ENCODE measurements at places on chromosomes 2 and 18.

DNA sequence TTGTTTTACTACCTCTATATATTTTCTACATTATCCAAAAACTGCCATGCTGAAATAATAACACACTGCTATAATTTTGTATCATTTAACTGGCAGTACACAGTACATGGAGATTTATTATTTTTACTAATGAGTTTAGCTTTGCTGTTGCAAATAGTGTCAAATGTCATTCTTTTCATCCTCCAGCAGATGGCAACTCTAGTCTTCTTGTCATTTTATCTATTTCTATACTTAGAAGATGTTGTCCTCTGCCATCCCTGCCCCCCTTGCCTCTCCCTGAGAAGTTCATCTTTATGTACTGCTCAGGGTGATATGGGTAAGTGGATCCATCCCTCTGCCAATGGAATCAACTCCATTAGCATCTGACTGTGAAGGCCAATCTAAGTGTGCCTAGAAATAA, 21.7 kb upstream of the LRRTM1 start:
- DNase-seq: no peak

GRCh38 chr18:48826806-48827205, 124.0 kb downstream of the SMAD7 start:
- DNase-seq: no peak

DNA sequence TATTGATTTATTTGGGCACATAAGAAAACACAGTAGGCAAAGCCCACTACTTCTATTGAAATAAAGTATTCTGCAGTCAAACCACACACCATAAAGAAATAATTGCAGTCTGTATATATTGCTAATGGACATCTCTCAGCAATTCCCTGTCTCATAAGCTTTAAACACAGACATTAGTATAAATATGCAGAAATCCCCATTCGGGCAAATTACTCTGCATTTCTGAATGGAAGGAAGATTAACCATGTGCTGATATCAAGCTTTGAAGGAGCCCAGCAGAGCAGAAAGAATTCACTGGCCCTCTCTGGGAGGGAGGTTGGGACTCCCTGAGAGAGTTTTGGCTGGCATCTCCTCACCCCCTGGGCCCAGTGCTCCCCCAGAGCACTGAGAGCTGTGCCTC, 269.6 kb downstream of the ATAD2B start:
- no peak for DNase-seq

- no peak for DNase-seq
Observed at GRCh38 chr2:117698287-117698686, 116.2 kb upstream of the DDX18 start.

DNA sequence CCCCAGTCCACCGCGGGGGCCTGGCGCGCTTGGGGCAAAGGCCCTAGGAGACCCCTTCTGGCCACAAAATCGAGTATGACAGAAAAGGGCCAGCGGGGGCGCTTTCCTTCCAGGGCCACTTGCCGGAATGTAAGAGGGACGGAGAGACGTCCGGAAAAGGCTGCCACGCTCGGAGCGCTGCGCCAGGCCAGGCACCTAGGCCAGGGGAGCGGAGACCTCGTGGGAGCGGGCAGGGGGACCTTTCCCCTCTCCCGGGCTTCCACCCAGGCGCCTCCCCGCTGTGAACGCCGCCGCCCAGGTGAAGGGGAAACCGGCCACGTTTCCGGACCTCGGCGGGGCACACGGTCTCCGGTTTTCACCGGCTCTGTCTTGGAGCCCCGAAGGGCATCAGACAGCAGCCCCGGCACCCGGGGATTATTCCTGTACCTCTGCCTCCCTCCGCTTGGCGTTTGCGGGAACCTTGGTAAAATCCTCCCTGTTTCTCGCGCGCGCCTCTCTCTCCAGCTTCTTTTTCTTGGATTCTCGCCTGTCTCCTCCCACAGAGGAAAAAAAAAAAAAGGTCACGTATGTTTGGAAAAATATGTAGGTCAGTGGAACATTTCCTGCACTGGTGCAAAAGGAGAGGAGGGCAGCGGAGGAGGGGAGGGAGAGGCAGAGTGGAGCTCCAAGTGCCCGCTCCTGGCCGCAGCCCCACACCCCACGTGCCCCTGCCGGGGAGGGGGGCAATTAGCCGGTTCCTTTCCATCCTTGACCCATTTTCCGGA, 1.2 kb upstream of the NPAS2 start:
- no peak for DNase-seq

GRCh38 chr2:60385648-60386047, 167.8 kb downstream of the BCL11A start:
- no peak for DNase-seq

- no peak for DNase-seq
Observed at GRCh38 chr2:69694894-69695849, 46.8 kb upstream of the ANXA4 start.

- DNase-seq: no peak
Observed at GRCh38 chr2:139940686-139941085, 1160.5 kb upstream of the NXPH2 start.

- DNase-seq: no peak
Observed at GRCh38 chr2:29068513-29068912, 5.8 kb downstream of the PCARE start.

DNA sequence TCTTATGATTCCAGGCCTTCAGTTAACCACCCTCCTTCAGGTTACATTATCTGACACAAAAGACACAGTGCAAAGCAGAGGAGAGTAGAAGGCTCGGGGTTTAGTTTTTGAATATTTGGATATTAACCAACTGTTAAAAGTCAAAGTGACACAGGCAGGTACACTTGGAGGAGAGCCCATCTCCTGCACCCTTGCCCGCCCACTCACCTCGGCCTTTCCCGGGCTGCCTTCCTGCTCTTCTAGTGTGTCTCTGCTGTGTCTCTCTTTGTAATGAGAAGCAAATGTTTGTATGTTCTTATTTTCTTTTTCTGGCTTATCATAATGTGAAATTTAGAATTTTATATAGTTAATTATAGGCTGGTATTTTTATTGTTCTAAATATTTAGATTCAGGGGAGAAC, 35.1 kb downstream of the ZNF236 start:
- DNase-seq: no peak

- no peak for DNase-seq
Observed at GRCh38 chr18:75527848-75528685, 100.6 kb upstream of the SMIM21 start.

- DNase-seq: no peak
Observed at GRCh38 chr18:49546719-49547273, 15.1 kb upstream of the LIPG start.

DNA sequence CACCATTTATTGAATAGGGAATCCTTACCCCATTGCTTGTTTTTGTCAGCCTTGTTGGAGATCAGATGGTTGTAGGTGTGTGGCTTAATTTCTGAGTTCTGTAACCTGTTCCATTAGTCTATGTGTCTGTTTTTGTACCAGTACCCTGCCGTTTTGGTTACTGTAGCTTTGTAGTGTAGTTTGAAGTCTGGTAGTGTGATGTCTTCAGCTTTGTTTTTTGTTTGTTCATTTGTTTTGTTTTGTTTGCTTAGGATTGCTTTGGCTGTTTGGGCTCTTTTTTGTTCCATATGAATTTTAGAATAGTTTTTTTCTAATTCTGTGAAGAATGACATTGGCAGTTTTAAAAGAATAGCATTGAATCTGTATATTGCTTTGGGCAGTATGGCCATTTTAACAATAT, 12.7 kb downstream of the GKN2 start:
- DNase-seq: no peak

- DNase-seq: no peak
Observed at GRCh38 chr2:221958224-221958623, 340.6 kb downstream of the PAX3 start.

DNA sequence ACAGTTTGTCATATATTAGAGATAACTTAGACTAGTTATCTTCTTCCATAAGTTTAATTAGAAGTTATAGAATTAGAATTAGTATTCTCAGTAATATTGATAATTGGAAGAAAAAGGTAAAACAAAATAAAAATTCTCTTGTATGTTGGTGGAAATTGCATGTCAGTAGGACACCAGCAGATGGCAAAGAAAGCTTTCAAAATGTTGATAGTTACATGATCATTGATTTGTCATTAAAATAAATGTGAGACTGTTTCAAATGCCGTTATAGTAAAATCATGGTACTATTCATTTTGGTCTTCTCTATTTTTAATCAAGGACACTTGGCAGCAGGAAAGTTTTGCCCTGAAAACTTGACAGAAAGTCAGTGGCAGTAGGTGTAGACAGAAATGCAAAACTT, 270.2 kb downstream of the TGIF1 start:
- no peak for DNase-seq

- no peak for DNase-seq
Observed at GRCh38 chr2:223712642-223713041, 110.5 kb upstream of the SCG2 start.

- no peak for DNase-seq
Observed at GRCh38 chr2:232416521-232417470, 10.2 kb downstream of the ALPG start.

- DNase-seq: no peak
Observed at GRCh38 chr2:207200136-207200535, 34.4 kb upstream of the KLF7 start.

GRCh38 chr2:121254748-121255147, 30.3 kb downstream of the TFCP2L1 start:
- DNase-seq: no peak

- no peak for DNase-seq
Observed at GRCh38 chr2:26904839-26905238, 56.9 kb downstream of the DPYSL5 start.

DNA sequence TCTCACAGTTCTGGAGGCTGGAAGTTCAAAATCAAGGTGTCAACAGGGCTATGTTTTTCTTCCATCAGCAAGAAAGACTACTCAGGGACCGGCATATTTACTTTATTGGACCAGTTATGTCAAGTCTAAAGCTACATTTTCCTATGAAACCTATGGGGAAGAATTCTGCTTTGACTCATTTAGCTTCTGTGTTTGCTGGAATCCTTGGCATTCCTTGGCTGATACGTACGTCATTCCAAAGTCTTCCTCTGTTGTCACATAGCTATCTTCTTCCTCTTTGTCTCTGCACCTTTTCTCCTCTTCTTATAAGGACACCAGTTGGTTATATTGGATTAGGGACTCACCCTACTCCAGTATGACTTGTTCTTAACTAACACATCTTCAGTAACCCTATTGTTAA, 137.4 kb upstream of the FBXO11 start:
- no peak for DNase-seq

- no peak for DNase-seq
Observed at GRCh38 chr2:173855661-173856060, 109.5 kb downstream of the SP3 start.

GRCh38 chr2:190615555-190616200, 33.2 kb upstream of the NAB1 start:
- DNase-seq: no peak

GRCh38 chr2:46410273-46411244, 68.8 kb upstream of the TMEM247 start:
- DNase-seq: no peak

DNA sequence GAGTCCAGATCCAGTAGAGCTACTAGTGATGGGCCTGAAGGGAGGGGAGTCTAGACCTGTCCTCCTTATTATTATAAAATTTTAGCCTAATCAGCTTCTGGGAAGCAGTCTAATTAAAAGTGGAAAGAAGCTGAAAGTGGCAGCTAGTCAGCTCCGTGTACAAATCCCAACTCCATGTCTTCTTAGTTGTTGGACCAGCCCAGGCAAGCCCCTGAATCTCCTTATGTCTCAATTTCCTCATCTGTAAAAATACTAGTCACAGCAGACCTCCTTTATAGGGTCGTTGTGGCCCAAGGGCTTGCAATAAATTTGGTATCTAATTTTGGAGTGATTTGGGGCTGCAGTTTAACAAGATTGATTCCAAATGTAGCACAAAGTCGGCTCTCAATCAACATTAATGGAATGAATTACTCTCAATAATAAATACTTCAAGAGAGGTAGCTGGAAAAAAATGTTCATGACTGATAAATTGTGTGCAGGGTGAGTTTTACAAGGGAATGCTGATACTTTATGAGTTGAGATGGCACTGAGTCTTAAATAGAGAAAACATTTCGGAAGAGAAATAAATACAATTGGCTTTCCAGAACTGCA, 118.3 kb upstream of the NDUFV2 start:
- DNase-seq: no peak

DNA sequence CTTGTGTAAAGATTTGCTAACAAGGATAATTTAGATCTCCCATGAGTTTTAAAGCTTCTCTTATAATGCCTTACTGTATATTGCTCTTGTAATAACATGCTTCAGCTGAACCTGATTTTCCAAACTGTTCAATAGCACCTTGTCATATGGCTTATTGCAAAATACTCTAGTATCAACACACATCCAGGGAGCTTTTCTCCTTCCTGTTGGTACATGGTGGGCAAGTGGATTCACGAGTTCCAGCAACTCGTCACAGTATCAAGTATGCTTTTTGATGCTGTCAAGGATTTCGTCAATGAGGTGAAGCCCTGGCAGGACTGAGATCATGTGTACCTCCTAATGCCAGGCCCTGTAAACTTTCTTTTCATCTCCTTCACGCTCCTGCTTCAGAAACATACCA, 59.5 kb upstream of the ITPRID2 start:
- no peak for DNase-seq

DNA sequence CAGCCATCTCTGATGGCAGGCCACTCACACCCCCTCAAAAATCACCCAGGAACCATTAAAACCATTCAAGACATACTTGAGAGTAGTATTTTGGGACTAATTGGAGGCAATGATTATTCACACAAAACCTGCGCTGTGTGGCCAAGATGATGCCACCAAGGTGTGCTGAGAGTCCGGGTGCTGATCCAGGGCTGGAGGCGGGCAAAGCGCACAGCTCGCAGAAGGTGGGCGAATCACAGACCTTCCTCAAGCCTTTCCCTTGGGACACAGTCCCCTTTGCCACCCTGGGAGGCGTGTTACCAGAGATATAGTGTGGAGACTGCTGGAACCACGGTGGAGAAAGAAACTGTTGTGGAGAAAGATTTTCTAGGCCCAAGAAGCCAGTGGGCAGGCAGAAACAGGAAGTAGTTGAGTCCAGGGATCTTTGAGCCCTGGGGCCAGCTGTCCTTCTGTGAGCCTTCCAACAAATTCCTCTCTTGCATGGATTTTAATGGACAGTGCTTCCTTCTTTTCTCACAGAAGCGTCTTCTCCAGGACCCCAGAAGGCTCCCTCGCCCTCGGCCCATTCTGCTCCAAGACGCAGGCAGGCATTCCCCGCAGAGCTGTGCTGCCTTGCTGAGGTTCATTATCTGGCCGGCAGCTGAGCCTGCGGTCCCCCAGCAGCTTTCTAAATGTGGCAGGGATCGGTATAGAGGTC, 8.0 kb downstream of the COPS9 start:
- no peak for DNase-seq

DNA sequence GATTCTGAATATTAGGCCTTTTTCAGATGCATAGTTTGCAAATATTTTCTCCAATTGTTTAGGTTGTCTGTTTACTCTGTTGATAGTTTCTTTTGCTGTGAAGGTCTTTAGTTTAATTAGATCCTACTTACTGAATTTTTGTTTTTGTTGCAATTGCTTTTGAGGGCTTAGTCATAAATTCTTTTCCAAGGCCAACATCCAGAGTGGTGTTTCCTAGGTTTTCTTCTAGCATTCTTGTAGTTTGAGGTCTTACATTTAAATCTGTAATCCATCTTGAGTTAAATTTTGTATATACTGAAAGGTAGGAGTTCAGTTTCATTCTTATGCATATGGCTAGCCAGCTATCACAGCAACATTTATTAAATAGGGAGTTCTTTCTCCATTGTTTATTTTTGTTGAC, 404.8 kb downstream of the LNPK start:
- no peak for DNase-seq

GRCh38 chr18:53864770-53865169, 359.7 kb downstream of the MBD2 start:
- DNase-seq: no peak
